ENCODE measurements at places on chromosomes 11 and 22.

DNA sequence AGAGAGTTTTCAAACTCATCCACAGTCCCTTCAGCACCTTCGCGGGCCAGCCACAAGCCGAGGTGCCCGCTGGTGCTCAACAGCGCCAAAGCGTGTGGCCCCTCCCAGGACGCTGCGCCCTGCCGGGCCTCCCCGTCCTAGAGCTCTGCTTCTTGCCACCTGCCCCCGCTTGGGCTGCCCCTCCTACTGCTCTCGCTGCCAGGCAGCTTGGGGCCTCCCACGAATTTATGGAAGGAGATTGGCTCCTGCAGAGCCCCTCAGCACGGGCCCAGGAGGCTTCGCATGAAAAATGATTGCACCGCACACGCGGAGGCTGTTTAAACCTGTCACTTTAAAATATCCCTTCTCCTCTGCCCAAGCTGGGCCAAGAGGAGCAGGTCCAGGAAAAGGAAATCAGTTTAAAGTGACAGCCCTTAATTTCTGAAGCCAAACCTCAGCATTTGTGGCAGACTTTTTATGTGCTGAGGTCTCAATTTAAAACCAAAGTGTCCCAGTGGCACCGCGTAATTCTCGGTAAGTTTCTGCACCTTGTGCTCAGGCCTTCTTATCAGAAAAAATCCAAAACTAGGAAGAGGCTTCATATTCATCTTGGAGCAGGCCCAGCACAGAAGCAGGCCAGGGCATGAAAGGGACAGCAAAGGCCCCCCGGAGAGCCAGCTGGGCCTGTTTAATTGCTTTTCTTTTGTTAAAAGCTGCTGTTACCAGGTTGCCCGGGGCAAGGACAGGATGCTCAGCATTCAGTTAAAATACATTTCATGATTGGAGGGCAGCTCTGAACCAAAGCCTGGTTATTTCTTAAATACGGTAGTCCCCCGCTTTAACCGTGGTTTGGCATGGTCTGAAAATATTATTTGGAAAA, 303.6 kb downstream of the OPCML start:
- DNase-seq: no peak

DNA sequence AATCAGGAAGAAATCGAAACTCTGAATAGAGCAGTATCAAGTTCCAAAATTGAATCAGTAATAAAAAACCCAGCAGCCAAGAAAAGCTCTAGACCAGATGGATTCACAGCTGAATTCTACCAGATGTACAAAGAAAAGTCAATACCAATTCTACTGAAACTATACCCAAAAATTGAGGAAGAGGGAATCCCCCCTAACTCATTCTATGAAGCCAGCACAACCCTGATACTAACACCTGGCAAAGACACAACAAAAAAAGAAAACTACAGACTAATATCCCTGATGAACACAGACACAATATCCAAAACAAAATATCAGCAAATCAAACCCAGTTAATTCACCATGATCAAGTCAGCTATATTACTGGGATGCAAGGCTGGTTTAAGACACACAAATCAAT, 97.7 kb downstream of the ZC3H12C start:
- DNase-seq: no peak

GRCh38 chr11:44579302-44579761, 13.9 kb downstream of the CD82 start:
- no peak for DNase-seq

DNA sequence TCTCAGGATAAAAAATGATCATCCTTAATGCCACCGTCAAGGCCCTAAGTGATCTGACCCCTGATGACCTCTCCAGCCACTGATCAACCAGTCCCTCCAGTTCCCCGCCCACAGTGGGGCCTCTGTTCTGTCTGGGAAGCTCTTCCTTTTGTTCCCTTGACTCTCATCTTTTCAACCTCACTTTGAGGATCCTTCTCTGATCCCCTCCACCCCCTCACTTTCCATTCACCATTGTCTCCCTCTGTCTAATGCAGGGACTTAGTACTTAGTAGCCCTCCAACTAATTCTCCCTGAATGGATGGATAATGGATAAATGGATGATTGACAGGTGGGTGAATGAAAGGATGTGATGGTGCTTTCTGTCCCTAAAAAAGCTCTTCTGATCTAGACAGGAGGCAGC, 45.6 kb downstream of the C11orf58 start:
- no peak for DNase-seq

All from activated CD8-positive, alpha-beta memory T cell treated with anti-CD3 and anti-CD28 coated beads for 48 hours (primary cell).